ENCODE measurements at places on chromosomes 4 and X.

GRCh38 chrX:40153345-40154249, 55.8 kb upstream of the BCOR start:
- DNase-seq = peak; percentile 74

- DNase-seq = no peak
Observed at GRCh38 chrX:45517090-45517973, 316.7 kb upstream of the DIPK2B start.

GRCh38 chr4:6221851-6222760, 21.8 kb upstream of the JAKMIP1 start:
- DNase-seq = no peak

DNA sequence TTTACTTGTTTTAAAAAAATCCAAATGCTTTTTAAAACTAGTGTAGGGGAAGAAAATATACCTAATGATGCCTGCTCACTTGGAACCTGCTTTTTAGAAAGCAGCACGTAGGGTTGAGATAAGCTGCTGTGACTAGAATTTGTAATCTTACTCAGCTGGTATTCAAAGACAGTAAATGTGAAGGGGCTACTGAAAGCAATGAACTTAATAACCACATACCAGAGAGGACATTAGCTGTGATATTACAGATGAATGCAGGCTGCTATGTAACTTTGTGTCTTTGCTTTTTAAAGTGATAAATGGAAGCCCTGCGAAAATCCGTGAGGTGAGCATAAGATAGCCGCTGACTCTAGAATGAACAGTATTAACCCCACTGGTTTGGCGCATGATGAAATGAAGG, 124.1 kb downstream of the TRIML1 start:
- DNase-seq = no peak

- no peak for DNase-seq
Observed at GRCh38 chrX:118498351-118498750, 2.7 kb downstream of the DOCK11 start.

DNA sequence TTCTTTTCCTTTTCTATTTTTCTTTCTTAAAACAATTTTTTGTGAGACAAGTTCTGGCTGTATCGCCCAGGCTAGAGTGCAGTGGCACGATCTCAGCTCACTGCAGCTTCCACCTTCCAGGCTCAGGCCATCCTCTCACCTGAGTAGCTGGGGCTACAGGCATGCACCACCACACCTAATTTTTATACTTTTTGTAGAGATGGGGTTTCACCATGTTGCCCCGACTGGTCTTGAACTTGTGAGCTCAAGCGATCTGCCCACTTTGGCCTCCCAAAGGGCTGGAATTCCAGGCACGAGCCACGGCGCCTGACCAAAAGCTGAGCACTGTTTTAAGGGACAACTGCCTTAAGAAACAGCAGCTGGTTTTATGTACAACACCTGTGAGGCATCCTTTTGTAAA, 9.3 kb upstream of the NAT8L start:
- no peak for DNase-seq
